ENCODE measurements at places on chromosomes 6 and 20. TPM values are rescaled to one million over a fixed set of nuclear protein-coding genes. Genes with fewer than 3 reads are reported as not detected.

The TREM1 gene
- total RNA-seq: 1.7 TPM

The FRK gene
- total RNA-seq: 4.8 TPM

The MYBL2 gene
- 0.37 TPM for total RNA-seq

The COL12A1 gene
- 23.2 TPM for total RNA-seq

The PTCRA gene
- not detected for total RNA-seq

The CD109 gene
- 26.4 TPM for total RNA-seq

The LY6G6F gene
- total RNA-seq: not detected

The SLC32A1 gene
- not detected for total RNA-seq

The SRSF12 gene
- 0.09 TPM for total RNA-seq

The TRERF1 gene
- 1.2 TPM for total RNA-seq

The PEX7 gene
- 5.9 TPM for total RNA-seq

The TGM2 gene
- 383 TPM for total RNA-seq

The MAP7 gene
- 2.3 TPM for total RNA-seq

The PI3 gene
- not detected for total RNA-seq

The CASS4 gene
- total RNA-seq: 0.80 TPM

The FLRT3 gene
- 3.1 TPM for total RNA-seq

The ANKRD66 gene
- total RNA-seq: not detected

The CRISP2 gene
- total RNA-seq: not detected

DNA sequence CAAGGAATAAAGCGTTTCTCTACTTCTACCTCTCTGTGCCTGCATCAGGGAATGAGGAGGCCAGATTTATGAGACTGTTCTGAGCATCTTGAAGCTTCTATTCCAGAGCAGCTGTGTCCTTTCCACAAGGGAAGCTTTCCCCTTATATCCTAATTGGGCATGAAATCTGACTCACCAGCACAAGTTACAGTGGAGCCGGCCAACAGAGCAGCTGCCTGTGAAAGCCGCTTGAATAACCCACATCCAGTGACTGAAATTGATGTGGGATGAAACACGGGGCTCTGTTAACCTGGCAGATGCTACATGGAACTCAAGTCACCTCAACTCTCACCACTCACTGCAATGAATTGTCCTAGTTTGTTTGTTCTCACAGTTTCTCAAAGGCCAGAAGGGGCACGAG, 400.3 kb downstream of the TFAP2A start:
- DNase-seq: no peak

GRCh38 chr6:143967706-143968376, 40.2 kb downstream of the PLAGL1 start:
- DNase-seq: no peak

DNA sequence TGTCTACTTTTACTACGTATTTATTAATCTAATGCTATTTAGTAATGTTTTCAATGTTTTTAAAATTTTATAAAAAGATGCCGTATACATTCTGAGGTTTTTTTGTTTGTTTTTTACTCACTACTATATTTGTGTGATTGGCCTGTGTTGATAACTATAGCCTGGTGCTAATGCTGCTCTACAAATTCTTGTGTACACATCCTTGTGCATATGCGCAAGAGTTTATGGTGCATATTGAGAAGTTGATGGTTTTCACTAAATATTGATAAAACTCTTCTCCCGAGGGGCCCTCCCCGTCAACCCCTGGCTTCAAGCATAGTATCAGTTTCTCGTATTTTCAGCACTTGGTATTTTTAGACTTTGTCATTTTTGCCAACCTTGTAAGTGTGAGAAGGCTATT, 59.9 kb downstream of the E2F3 start:
- no peak for DNase-seq

- DNase-seq: no peak
These were observed 1.4 kb upstream of the BPIFB2 start for GRCh38 chr20:33005908-33006775.

- DNase-seq: no peak
These were observed 2.4 kb upstream of the TBCC start for GRCh38 chr6:42748203-42748898.

DNA sequence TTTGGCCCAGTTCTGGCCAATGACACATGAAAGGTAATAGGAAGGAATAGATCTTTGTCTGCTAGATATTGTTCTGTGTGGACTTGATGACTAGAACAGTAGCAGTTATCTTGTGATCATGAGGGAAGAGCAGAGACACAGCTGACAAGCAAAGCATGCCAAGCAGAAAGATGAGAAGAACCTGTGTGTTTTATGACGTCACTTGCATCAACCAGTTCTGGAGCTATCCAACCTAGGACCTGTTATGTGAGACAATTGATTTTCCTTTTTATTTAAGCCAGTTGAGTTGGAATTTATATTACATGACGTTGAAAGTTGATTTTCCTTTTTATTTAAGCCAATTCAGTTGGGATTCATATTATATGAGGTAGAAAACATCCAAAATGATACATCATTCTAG, 143.2 kb downstream of the MCHR2 start:
- DNase-seq: no peak

GRCh38 chr20:33158637-33159385, 9.1 kb upstream of the BPIFA2 start:
- no peak for DNase-seq

- no peak for DNase-seq
These were observed 54.5 kb downstream of the DZANK1 start for GRCh38 chr20:18412221-18412901.

DNA sequence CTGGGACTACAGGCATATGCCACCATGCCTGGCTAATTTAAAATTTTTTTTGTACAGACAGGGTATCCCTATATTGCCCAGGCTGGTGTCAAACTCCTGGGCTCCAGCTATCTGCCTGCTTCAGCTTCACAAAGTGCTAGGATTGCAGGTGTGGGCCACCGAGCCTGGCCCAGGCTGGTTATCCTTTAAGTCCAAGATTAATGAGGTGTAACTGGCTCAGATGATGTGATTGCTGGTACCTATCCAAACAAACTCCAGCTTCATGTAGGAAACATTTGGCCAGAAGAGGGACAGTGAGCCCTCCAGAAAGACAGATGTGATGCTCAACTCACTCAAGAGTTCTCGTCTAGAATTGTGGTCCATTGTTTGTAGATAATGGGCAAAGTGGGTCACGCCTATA, 9.2 kb upstream of the ZNF318 start:
- DNase-seq: no peak

GRCh38 chr6:127376685-127377084, 33.3 kb upstream of the ECHDC1 start:
- no peak for DNase-seq

DNA sequence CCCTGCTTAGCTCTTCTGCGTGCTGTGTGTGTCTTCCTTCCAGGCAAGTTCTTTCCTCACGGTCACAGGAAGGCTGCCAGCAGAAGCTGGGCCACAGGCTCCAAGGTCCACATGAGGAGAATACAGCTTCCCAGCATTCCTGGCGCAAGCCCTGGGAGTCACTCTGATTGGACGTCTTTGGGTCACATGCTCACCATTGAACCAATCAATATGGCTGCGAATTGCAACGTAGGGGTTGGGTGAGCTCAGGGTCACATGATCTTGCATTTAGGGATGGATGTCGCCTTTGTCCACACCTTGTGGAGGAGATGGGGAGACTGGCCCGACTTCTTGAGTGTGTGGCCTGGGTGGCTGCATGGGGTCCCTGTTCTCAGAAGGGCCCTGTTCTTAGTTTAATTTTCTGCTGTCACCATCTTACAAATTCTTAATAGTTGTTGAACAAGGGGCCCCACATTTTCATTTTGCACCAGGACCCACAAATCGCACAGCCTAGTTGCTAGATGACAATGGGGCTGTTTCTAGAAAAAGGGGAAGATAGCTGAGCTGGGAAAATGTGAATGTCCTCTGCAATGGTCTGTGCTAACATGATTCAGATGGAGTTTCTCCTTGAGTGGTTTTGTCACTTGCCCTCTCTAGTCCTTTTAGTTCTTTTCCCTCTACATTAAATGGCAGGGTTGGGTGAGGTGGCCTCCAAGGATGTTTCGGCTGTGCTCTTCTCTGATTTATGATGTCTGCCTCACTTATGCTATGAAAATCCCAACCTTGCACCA, 149.6 kb downstream of the CDH26 start:
- DNase-seq: no peak

DNA sequence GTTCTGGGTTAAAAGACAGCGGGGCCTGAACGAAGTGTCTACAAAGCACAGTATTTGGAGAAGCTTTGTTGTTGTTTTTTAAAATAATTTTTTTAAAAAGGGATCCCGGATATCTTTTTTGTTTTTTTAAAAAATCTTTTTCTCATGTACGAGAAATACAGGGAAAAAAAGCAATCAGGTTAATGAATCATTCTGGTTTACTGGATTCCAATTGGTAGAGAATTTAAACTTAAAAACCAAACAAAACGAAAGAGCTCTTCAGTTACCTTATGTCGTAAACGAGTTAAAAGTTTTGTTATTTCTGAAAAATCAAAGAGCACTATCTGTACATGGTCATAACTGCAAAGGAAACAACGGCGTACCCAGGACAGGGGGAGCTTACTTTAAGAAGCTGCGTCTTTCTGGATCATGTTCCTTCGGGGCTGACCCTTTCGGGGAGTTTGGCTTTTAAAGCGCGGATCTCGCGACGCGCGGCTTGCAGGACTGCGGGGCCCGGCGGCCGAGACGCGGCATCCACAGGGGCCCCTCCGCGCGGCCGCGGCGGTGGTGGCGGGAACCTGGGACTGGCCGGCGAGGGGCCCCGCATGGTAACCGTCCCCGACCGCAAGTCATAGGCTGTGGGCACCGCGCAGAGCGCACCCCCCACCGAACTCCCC, 927 bp downstream of the IL20RA start:
- DNase-seq: peak; percentile 28

- DNase-seq: no peak
These were observed 91.4 kb downstream of the CD83 start for GRCh38 chr6:14209000-14209399.

DNA sequence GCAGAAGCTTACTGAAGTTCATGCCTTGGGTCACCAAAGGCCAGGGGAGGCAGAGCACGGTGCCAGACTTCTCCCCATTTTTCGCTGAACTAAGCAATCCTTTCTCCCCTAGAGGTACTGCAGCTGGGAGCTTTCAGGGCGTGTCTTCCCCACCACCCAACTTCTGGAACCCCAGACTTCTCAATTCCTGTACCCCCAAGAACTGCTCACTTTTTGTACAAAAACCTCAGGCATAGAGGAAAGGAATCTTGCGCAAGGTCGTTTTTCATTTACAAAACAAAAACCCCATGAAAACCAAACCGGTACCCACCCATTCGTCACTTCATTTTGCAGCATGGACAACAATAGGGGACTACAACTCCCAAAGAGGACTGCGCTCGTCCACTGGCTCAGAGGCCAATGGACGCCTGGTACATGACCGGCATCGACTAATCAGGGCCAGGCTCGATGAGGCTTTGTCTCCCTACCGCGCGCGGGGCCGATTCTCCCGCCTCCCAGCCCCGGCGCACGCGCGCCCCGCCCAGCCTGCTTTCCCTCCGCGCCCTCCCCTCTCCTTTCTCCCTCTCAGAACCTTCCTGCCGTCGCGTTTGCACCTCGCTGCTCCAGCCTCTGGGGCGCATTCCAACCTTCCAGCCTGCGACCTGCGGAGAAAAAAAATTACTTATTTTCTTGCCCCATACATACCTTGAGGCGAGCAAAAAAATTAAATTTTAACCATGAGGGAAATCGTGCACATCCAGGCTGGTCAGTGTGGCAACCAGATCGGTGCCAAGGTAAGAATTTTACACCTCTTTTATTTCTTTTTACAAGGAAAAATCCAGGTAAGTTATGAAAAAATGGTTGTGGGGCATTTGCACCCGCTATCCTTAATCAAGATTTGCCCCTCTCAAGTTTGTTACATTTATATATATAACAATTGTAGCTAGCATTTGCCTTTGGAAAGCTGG, at the start of gene TUBB:
TSS of gene TUBB (plus strand) at position 562 of the 947 bp plus-strand sequence. CDS start at position 717, 155 bp downstream.
- peak; percentile 97 for DNase-seq

- DNase-seq: no peak
These were observed 20.7 kb downstream of the TENT5A start for GRCh38 chr6:81731814-81732213.

GRCh38 chr6:37990762-37991525, 171.4 kb downstream of the ZFAND3 start:
- no peak for DNase-seq

GRCh38 chr6:33762713-33763112, 16.0 kb upstream of the IP6K3 start:
- no peak for DNase-seq

GRCh38 chr6:163397326-163397725, 17.2 kb upstream of the QKI start:
- no peak for DNase-seq

DNA sequence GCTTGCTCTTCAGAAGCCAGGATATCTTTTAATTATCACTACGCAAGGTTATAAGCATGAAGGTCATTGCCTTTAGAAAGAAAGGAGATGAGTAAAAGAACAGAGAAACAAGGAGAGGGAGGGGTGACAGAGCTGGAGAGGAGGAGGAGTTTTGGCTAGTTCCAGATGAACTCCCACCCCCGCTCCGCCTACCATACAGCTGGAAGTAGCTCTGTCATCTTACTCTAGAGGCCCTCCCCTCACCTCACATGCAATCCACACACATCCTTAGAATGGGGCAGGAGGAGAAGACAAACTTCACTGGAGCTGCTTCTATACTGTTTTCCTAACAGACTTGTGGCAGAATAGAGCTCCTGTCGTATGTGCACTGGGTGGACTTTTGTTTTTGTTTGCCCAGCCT, 144.7 kb downstream of the SCML4 start:
- DNase-seq: no peak

- DNase-seq: peak; percentile 9
These were observed 867 bp downstream of the NPBWR2 start for GRCh38 chr20:64106435-64106961.

- DNase-seq: no peak
These were observed 88.5 kb downstream of the TBC1D7 start for GRCh38 chr6:13239530-13240455.

GRCh38 chr6:31794866-31795615, 511 bp downstream of the VARS1 start:
- no peak for DNase-seq

GRCh38 chr20:1534526-1534925, 23.0 kb downstream of the SIRPD start:
- DNase-seq: no peak

DNA sequence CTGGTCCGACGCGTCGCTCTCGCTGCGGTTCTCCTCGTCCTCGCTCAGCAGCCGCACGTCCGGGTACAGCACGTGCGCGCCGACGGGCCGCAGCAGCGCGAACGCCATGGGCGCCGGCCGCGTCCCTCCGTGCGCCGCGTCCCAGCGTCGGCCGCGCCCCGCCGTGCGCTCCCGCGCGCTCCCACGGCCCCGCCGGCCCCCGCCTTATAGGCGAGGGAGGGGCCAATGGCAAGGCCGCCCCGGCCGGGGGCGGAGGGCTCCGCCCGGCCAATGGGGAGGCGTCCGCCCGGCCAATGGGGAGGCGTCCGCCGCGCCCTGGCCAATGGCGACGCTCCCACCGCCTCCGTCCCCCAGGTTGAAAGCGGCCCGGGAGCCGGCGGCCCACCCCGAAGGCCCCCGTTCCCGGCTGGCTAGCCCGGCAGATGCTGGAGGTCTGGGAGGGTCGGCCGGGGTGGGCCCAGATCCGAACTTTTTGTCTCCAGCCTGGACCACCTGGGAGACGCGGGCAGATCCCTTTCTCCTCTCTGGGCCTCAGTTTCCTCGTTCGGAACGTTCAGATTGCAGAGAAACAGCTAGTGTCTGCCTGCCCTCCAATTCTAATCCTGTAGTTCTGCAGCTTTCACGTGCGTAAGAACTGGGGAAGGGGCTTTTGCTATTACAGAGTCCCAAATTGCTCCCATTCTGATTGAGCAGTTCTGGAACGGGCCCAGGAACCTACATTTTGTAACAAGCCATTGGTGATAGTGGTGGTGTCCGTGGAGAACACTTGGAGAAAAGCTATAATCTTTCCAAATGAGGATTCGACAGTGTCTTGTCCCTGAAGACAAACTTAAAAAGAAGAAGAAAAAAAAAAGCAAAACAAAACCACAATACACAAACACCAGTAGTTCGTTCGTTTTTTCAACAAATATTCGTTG, at the start of gene TCF15:
TSS of gene TCF15 (minus strand) at position 180 of the 917 bp plus-strand sequence. CDS start at position 108, 72 bp downstream.
- peak; percentile 69 for DNase-seq

GRCh38 chr6:40611434-40611833, 24.3 kb upstream of the LRFN2 start:
- DNase-seq: no peak

All from left cardiac atrium (tissue), 4 donors.